Articular chondrocyte of knee joint (primary cell): ENCODE measurements at places on chromosomes 11 and 22. TPM values are rescaled to one million over a fixed set of nuclear protein-coding genes. Genes with fewer than 3 reads are reported as not detected.

FGF19 gene
- total RNA-seq, result not detected in 2 replicates

SEC14L6 gene
- total RNA-seq, result 2.6 and 6.1 TPM in 2 replicates

CARD18 gene
- not detected in 2 replicates for total RNA-seq

EXPH5 gene
- 2.7 and 10.8 TPM in 2 replicates for total RNA-seq

MFNG gene
- 0.39 and 0.86 TPM in 2 replicates for total RNA-seq

DHCR7 gene
- 21.8 and 25.6 TPM in 2 replicates for total RNA-seq

MDK gene
- total RNA-seq, result 25.7 and 34.0 TPM in 2 replicates

ME3 gene
- 25.6 and 31.8 TPM in 2 replicates for total RNA-seq

MPZL3 gene
- 3.0 and 6.9 TPM in 2 replicates for total RNA-seq

KRTAP5-1 gene
- not detected in 2 replicates for total RNA-seq

FOLR1 gene
- total RNA-seq, result 0.54 TPM in 1 of 2 replicates, not detected in the other

TMEM151A gene
- total RNA-seq, result 0.26 and 0.32 TPM in 2 replicates

ANGPTL5 gene
- 60.3 and 110 TPM in 2 replicates for total RNA-seq

MS4A6A gene
- not detected in 2 replicates for total RNA-seq

OR51B6 gene
- total RNA-seq, result not detected in 2 replicates

GNB1L gene
- total RNA-seq, result 3.5 and 3.8 TPM in 2 replicates

TLCD5 gene
- total RNA-seq, result 12.2 and 13.9 TPM in 2 replicates

DTX4 gene
- total RNA-seq, result 0.32 and 0.52 TPM in 2 replicates
